ENCODE measurements at places on chromosomes 6 and 20.

- DNase-seq = no peak
Observed at GRCh38 chr6:135932651-135933050, 81.2 kb downstream of the PDE7B start.

GRCh38 chr20:41617902-41618806, at the start of gene CHD6:
TSS of gene CHD6 (minus strand) at chr20:41618377. CDS start at chr20:41551337, 67,040 bp downstream.
- peak; percentile 99 for DNase-seq

DNA sequence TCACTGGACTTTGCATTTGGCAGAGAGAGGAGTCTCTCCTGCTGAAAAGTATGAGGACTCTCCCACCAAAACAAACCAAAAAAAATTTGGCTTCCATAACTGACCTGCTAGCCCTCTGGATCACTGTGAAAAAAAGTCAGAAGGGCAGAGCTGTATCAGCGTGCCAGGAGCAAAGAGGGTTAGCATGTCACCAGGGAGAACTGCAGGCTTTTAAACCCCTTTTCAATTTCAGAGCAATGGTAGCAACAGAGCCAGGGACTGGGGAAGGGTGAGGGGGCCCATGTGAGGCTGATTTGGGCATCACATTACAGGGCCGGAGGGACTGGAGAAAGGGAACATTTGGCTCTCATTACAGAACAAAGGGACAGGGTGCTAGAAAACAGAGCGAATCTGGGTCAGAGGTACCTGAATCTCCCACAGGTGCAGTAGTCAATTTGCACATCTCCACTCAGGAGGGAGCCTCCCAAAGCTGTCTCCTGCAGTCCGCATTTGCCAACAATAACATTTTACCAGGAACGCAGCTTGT, 185.7 kb upstream of the EYA4 start:
- DNase-seq = no peak

DNA sequence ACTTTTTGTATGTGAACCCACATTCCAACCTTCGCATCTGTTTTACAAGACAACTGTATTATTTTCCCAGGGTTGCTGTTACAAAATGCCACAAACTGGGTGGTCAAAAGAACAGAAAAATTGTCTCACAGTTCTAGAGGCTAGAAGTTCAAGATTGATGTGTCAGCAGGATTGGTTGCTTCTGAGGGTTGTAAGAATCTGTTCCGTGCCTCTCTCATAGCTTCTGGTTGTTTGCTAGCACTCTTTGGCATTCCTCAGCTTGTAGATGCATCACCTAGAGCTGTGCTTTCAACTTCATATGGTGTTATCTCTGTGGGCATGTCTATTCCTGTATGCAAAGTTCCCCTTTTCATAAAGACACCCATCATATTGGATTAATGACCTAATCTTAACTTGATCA, 1067.2 kb downstream of the EPHA7 start:
- no peak for DNase-seq

DNA sequence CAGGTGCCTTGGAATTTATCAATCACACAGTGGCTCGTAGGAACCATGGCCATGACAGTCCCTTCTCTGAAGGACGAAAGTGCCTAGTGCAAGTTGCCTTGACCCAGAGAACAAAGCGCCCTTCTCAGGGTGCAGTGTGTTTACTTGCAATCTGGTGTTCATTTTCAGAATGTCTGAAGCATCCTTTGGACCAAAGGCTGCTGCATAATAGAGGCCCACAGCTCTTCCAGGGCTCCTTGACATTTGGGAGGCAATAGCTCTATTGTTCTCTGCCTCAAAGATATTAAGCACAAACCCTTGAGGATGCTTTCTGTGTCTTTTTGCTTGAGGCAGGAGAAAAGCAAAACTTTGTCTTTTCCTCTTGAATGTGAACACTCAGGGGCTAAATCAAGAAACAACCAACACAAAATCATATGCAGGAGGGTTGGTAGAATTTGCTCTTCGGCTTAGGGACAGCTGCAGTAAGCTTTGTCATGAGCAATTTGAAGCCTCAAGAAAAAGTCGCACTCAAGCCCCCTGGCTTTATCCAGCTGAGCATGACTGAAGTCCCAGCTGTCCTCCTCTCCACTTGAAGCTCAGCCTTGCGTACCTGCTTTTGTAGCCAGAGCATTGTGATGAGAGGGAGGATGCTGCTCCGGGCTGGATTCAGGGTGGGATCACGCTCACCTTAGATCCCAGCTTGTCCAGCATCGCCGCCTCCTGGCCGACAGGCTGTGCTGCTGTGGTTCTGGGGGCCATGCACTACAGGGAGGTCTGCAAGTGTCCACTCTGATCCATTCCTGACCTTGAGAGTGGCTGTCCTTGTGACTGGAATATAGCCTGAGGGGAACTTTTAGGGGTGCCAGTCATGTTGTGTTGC, 495.4 kb downstream of the CDH26 start:
- no peak for DNase-seq

GRCh38 chr6:104653781-104654180, 205.9 kb downstream of the HACE1 start:
- no peak for DNase-seq

- peak; percentile 64 for DNase-seq
Observed at GRCh38 chr6:108417027-108417426, 122.2 kb downstream of the AFG1L start.

DNA sequence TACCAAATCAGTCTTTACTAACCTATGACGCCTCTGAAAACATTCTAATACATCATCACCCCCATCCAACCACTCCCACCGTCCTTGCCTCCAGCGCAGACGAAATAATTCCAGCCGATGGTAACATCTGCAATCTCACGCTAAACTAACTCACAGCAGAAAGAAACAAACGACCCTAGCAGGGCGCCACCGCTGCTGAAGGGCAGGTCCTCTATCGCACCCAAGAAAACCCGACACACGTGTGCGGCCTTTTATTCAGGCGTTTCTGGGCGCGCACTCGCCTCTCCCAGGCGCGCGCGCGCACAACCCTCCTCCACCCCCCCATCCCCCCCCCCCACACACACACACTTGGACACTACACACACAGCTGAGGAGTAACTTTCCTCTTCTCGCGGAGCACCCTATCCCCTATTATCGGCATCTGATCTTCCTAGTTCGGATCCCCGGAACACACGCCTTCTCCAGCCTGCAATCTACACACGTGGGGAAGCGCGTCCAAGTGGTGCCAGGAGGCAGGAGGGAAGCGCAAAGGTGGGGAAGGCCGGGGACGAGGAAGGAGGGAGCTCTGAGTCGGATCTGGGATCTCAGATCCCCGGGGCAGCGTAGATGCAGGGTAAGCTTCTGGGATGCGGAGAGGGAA, 1.4 kb downstream of the GFOD1 start:
- peak; percentile 47 for DNase-seq

- peak; percentile 63 for DNase-seq
Observed at GRCh38 chr6:42453654-42454427, 2.1 kb upstream of the TRERF1 start.

DNA sequence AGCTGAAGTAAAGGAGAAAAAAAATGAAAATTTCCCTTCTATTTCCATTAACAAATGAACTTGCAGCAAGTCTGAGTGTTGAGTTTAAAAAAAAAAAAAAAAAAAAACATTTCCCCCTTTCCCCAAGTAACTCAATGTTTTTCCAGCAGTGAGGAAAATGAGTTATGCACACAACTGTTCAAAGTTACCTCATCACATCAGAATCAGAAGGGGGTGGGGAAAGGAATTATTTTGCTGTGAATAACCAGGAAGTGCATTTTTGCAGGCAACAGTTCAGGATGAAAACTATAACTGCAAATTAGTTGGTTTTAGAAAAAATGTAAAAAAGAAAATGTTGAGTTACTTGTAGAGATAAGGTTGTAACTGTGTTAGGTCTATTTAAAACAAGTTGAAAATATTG, 568.9 kb upstream of the CITED2 start:
- DNase-seq = peak; percentile 84

GRCh38 chr6:145047891-145048290, 687.4 kb downstream of the EPM2A start:
- no peak for DNase-seq

DNA sequence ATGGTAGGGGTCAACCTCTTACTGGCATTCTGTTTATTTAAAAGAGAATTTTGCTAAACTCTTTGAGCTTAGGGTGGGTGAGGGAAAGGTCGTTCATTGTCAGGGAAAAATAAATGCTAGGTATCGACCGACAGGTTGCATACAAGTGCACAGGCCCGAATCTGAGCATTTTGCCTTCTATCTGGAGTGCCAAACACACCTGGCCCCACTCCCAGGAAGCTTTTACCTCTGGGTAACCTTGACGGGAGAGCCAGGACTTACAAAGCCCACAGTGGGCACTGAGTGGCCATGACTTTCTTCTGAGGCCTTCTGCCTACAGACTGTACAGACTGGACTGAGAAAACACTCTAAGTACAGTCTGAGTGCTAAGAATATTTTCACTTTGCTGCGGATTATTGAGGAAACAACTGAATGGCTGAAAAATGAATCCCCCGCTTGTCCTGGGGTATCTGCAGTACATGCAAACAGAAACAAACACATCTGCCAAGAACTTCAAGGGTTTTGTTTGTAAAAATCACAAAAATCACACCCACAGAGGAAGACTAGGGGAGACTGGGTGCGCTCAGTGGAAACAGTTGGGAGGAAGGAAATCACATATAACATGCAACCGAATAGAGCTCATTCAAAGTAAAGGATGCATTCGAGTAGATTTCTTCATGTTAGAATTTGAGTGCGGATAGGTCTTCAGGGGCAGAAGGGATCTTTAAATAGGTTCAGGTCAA, 152.8 kb downstream of the NFATC2 start:
- DNase-seq = no peak

DNA sequence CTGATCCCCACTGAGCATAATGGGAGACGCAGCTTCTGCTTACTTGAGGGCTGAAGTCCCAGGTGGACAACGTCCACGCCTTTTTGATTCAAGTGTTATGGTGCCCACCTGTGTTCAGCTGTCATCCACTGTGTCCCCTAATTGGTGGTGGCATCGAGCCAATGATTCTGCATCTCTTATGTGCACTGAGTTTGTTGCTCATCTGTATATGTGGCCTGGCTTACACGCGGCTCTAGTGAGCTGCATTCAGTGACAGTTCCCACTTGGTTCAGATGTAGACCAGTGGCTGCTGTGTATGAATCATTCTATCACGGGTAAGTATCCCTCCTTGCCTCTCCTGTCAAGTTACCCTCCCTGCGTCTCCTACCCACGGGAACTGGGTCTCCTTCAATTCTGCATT, 131.2 kb upstream of the CLDN20 start:
- no peak for DNase-seq

DNA sequence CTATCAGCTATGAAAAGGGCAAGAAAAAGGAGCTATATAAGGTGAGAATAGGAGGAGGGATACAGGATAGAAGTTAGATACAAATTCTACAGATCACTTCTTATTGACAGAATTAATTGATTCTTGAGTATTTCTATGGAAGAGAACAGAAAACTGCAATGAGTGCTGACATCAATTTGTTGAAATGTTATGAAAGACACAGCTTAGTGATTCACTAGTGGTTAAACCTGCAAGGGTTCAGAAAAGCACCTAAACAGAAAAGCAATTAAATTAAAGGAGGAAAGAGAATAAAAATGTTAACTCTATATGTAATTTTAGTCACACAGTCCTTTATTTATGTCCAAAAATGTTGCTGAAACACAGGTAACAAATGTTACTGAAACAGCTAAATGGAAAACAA, 254.4 kb upstream of the RUNX2 start:
- DNase-seq = no peak

GRCh38 chr20:41872930-41873329, 254.8 kb upstream of the CHD6 start:
- no peak for DNase-seq

- no peak for DNase-seq
Observed at GRCh38 chr20:42754706-42755105, 435.0 kb downstream of the PTPRT start.

GRCh38 chr6:166582258-166582657, 4.2 kb downstream of the RAMACL start:
- DNase-seq = peak; percentile 43

GRCh38 chr20:62405108-62405980, 1.7 kb downstream of the CABLES2 start:
- DNase-seq = peak; percentile 73

DNA sequence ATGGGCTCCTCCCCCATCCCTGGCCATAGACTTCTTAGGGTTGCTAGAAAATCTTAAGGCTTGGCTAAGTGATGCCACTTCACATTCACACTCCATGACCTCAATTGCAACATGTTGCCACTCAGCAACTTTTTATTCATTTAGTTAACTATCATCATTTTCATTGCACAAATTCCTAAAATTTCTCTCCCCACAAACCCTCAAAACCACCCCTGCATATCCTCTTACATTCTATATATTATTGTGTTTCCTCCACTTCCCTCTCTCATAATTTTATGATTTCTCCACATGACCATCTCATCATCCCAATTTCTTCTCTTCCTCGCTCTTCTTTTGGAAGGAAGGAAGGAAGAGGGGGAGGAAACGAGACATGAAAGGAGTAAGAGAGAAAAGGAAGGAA, 436.0 kb downstream of the HACE1 start:
- no peak for DNase-seq
